ENCODE measurements at places on chromosomes 5 and 9. TPM values are rescaled to one million over a fixed set of nuclear protein-coding genes. Genes with fewer than 3 reads are reported as not detected.
A peak's percentile ranks its signal among the peaks of the same experiment; 100 is the strongest.

Gene FAT2
- 4.5 TPM for total RNA-seq

Gene GPR151
- total RNA-seq: not detected

DNA sequence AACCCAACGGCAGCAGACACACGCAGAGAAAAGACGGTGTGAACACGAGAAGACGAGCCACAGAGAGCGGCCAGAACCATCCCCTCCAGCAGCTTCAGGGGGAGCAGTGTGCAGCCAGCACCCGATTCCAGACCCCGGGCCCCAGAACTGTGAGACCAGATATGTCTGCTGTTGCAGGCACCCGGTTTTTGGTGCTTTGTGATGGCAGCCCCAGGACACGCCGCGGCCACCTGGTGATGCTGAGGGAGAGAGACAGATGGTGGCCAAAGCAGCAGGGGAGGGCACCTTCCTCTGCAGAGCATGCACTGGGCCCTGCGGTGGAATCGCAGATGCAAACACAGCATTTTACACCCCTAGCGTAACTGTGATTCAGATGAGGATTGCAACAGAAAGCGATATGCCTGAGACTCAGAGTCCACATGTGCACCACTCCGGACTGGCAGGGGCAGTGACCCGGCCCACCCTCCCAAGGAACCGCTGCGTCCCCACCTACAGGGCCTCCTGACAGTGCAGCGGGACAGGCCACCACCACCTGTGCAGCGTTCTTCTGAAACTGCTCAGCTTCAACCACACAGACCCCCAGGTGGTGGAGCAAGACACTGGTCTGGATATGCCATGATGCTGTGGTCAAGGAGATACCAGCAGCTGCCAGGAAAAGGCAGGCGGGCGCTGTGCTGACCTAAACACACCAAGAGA is 24.0 kb downstream of the ZDHHC11B start:
- peak; percentile 25 for DNase-seq

DNA sequence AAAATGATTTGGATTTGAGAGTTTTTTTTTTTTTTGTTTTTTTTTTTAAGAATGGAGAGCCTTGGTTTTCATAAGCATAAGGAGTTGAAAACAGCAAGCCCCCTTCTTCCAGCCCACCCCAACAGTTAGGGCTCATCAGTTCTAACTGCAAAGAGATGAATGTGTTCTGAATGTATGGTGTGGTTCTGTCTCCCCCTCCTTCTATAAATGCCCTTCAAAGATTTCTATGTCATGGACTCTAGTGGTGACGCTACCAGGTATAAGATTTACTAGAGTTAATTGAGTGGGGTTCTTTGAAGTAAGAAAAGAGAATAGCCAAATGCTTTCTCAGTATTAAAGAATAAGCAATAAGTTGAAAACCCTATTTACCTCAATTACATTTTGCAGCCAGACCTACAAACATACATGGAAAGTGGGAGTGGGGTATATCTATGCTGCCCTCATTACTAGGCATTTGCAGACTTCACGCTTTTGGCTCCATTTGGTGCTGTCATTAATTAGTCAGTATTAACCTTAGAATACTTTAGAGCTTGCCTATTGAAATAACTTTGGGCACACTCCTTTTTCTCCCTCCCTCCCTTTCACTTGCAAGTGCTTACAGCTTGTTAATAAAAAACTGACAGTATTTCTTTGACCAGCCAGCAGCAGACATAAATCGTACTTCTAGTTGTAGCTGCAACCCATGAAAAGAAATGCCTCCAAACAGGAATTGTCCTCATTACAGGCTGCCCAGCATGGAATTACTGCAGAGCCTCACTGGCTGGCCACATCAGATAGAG is 667.2 kb upstream of the ZNF608 start:
- peak; percentile 13 for DNase-seq

- no peak for DNase-seq
Measured at GRCh38 chr5:100762108-100762507, 141.0 kb downstream of the ST8SIA4 start.

- DNase-seq: peak; percentile 26
Measured at GRCh38 chr5:53934151-53934820, 373.8 kb downstream of the NDUFS4 start.
